Stimulated activated CD8-positive, alpha-beta memory T cell treated with anti-CD3 and anti-CD28 coated beads, Interleukin-7, amount 100 ng/mL, for 1 hour (primary cell): ENCODE measurements at places on chromosomes 5 and 9.

DNA sequence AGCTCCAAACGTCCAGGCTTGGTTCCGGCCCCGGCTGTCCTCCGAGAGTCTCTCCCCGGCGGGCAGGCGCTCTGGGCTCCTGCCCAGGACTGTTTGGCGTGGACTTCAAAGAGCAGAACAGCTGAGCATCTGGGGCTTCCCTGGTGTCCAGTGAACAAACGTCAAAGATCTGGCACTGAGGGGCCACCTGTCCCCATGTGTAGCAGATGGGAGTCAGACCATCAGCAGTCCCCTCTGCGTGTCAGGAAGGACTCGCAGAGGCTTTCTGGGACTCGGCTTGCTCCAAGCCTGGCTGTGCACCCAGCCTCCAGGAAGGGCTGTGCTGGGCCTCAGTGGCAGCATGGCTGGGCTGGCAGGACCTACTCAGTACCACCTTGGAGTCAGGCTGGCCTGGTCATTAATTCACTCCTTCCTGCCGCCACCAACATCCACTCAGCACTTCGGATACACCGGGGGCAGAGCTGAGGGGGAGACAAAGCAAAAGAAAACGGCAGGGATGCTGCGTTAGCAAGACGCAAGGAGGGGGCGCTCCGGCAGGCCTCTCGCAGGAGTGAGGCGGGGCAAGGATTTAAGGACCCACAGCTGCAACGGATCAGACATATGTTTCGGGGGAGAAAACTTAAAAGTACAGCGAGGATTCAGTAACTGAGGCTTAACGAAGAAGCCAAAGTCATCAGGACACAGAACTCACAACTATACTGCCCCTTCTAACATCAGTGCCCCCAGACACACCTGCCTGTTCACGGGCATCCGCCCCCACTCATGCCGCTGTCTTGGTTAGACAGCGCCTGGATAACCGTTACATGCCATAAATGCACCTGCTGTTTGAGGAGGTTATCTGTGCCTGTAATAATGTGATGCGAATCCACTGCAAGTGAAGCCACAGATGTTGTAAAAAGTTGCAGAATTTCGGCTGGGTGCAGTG is 164.5 kb upstream of the PHYKPL start:
- DNase-seq, result no peak

GRCh38 chr9:88773126-88773525 is 218.1 kb upstream of the S1PR3 start:
- no peak for DNase-seq

- no peak for DNase-seq
These were observed 900.0 kb upstream of the CDH10 start for GRCh38 chr5:25544652-25545249.

DNA sequence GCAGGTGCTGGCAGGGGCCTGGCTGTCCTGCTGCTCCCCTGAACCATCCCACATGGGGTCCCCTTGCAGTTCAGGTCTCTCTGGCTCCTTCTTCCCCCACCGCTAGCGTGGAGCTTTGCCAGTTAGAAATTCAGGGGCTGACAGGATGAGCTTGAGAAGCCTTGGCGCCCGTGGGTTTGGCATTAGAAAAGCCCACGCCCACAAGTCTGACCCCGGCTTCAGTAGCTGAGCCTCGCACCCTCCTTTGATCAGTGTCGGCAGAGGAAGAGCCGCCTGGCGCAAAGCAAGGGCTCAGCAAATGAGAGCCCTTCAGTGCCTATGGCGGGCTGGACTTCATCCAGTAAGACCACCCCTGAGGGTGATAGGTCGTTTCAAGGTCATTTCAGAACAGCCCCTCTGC is 30.1 kb upstream of the NCS1 start:
- DNase-seq, result no peak

GRCh38 chr5:179215576-179215975 is 129.7 kb downstream of the ADAMTS2 start:
- DNase-seq, result no peak

DNA sequence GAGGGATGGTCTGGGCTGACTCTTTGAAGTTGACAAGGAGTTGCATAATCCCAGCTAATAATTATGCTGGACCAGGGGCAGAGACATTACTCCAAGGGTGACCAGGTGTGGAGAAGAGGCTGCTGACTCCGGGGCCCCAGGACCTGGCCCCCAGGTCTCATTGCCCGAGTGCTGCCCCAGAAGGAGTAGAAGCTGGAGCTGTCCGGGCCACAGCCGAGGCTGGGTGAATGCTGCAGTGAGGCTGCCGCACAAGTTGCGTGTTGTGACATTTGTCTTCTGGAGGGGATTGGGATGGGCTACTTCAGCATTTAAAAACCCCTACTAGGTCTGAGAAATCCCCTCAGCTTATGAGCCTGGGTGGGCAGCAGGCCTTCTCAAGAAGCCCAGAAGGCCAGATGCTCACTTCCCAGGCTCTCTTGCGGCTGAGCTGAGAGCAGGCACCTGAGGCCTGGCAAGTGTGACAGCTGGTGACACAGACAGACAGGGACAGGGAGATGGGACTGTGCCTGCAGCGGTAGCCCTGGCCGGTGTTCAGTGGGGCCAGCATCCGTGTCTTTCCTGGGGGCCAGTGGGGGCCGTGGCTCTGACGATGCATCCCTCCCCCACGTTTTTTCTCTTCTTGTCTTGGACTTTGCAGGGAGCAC is 122.8 kb downstream of the KCNIP1 start:
- no peak for DNase-seq
